Aorta (tissue), 5 donors: ENCODE measurements at places on chromosomes 6 and 20. TPM values are rescaled to one million over a fixed set of nuclear protein-coding genes. Genes with fewer than 3 reads are reported as not detected.

GRCh38 chr6:166023273-166023989 is 144.2 kb downstream of the TBXT start:
- DNase-seq: no peak

DNA sequence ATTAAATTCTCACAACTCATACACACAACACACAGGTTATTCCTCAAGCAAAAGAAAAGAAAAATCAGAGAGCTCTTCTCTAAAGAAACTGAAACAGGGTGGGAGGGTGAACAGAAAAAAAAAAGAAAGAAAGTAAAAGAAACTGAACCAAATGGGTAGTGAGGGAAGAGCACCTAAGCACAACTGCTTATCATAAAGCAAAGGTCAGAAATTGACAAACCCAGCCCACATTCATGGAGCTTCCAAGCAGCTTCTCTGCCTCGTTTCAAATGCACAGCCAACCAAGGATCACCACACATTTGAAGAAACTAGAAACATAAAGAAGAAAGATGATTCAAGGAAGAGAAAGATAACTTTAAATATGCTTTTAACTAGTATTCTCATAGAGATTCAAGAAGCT is 90.5 kb downstream of the RNGTT start:
- no peak for DNase-seq

DNA sequence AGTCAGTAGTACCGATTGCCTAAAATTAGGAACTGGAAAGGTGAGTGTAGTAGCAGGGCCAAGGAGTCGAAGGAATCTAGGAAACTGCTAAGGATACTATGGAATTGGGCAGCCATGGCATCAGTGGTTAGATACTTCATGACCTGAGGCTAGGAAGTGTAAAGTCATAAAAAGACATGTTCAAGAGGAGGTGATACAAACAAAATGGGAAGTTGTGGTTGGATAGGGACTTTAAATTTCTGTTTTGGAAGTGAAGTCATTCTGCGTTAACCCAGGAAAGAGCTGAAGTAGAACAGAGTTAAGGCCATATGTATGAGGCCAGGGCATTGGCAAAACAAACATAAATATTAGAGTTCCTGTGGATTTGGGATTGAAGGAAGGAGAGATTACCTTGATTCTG is 88.6 kb upstream of the TMEM181 start:
- DNase-seq: no peak

- no peak for DNase-seq
Observed at GRCh38 chr20:49288784-49289696, 11.2 kb upstream of the ZNFX1 start.

DNA sequence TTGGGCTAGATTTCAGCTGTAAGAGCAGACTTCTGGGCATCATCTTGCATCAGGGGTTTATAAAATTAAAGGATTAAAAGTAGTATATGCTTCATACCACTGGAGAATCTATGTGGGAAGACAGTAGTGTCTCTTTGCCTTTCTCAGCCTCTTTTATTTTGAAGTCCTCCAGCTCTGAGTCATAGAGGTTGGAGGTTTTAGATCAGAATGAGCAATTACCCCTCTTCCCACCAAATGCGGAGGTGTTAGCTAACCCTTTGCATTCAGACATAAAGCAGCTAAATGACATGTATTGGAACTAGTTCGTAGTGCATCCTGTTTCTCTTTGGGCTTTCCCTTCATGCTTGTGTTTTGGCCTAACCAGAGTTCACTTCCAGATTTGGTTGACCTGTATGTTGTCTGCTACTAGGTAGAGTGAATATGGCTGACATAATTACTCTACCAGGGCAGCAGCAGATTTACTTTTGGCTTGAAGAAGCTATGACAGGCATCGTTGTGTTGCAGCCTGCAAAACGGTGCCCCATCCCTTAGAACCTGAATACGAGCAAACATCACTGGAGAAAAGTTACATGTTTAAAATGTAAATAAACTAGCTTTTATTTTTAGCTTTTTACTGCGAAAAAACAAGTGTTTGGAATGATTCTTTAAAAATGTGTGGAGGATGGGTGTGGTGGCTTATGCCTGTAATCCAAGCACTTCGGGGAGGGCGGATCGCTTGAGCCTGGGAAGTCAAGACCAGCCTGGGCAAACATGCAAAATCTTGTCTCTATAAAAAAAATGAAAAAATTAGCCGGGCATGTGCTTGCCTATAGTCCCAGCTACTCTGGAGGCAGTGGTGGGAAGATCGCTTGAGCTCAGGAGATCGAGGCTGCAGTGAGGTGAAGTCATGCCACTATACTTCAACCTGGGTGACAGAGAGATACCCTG is 82.2 kb downstream of the MYO6 start:
- DNase-seq: no peak

DNA sequence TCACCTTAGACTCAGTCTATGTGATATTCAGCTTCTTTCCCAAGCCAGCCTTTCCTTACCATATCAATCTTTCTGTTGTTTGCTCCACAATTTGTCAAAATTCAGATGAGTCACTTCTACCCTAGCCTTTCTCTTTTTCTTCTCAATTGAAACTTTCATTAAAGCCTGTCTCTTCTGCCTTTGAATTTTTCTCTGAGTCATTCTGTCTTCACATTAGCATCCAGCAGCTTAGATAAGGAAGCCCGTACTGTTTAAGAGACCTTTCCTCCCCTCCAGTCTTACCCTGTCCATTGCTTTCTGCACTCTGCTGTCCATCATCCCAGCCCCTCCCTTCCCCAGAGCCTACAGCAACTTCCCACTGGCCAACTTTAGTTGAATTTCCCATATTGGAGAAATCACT is 34.9 kb upstream of the RALGAPA2 start:
- DNase-seq: no peak

- no peak for DNase-seq
Observed at GRCh38 chr6:81613606-81614005, 138.9 kb downstream of the TENT5A start.

MOXD1 gene
- 1.0 TPM for total RNA-seq

DNA sequence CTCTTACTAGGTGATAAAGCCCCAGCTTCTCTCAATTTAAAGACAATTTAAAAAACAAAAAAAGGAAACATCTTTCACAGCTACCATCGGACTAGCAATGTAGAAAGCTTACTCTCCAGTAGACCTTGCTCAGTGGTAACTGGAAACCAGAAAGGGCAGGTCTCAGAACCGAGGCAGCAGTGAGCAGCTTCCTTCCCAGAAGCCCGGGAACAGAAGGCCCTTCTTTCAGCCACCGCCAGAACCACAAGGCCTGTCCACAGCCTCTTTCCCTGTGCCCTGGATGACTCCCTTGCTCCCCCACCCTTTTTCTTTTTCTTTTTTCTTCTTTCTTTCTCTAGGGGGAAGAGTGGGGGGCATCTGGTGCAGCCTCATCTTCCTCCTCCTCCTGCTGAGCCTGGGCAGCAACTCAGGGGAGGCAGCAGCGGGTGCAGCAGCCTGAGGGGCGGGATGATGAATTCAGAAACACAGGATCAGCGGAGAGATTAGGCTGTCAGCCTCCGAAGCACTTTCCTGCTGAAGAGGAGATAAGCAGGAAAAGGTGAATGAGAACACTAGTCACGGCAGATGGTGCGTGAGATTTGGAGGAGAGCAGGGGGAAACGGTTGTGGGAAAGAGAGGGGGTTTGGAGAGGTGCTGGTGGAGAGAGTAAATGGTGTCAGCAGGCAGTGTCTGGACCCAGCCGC is 158.5 kb downstream of the ID4 start:
- DNase-seq: no peak

COL10A1 gene
- 0.99 TPM for total RNA-seq

NFATC2 gene
- 13.0 TPM for total RNA-seq

GRCh38 chr6:168413856-168414255 is 27.1 kb upstream of the SMOC2 start:
- no peak for DNase-seq

DNA sequence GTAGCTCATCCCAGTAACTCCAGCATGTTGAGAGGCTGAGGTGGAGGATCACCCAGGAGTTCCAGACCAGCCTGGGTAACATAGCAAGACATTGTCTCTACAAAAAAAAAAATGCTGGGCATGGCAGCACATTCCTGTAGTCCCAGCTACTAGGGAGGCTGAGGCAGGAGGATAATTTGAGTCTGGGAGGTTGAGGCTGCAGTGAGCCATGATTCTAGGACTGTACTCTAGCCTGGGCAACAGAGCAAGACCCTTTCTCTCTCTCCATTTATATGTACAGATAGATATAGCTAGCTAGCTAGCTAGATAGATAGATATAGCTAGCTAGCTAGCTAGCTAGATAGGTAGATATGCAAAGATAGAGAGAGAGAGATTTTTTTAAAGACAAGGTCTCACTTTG is 20.4 kb downstream of the ILRUN start:
- DNase-seq: no peak

GRCh38 chr20:48612335-48612734 is 215.5 kb downstream of the PREX1 start:
- no peak for DNase-seq

GRCh38 chr6:43895656-43896328 is 125.8 kb downstream of the VEGFA start:
- no peak for DNase-seq

DNA sequence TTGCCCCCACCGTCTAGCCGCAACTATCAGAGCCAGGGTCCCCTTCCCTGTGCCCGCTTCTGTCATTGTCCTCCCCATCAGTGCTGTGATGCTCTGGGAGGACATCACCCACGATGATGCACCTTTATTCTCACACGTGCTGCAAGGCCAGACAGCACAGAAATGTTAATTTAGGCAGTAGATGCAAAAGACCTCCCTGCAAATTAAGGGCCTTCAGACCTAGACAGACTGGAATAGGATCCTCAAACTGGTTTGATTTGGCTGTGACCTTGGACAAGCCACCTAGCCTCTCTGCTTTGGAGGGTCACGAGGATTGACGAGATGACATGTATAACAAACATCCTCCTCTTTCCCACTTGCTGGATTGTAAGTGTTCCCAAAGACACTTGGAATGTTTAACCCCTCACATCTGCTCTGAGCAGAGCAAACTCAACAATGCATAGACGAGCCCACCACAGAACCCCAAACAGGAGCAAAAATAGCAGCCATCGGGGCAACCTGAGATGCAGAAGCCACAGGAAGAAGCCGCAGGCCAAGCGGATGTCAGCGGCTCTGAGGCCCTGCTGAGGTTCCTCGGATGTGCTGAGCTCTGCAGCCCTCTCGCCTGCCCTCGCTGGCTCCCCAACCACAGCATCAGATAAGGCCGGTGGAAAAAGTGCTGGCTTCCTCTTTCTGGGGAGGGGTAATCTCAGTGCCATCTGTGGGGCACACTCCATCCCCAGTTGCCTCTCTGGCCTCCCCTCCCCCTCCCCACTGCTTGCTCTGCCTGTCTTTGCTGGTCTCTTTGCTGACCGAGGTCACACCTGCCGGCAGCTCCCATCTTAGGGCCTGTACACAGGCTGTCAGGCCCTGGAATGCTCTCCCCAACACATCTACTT is 35.3 kb downstream of the TOX2 start:
- DNase-seq: peak; percentile 64

TTLL9 gene
- 0.19 TPM for total RNA-seq

GRCh38 chr6:24568683-24569082 is 73.9 kb downstream of the ALDH5A1 start:
- no peak for DNase-seq

GRCh38 chr6:92292067-92292466 is 1127.3 kb downstream of the EPHA7 start:
- no peak for DNase-seq

- DNase-seq: no peak
Observed at GRCh38 chr6:29709188-29709587, 14.0 kb upstream of the HLA-F start.

DNA sequence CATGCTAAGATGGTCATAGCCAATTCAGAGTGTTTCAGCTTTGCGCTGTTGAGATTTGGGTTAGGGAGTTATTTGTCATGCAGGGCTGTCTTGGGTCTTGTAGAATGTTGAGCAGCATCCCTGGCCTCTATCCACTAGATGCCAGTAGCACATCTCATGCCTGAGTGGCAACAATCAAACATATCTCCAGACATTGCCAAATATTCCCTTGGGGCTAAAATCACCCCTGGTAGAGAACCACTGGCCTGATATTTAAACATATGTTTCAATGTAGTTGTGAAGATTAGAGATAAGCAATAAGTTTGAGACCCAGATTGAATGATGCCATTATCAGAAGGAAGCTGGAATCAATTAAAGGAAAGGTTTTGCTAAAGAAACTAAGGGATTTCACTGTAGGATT is 463.3 kb downstream of the DOK5 start:
- no peak for DNase-seq

GJA10 gene
- not detected for total RNA-seq

DNA sequence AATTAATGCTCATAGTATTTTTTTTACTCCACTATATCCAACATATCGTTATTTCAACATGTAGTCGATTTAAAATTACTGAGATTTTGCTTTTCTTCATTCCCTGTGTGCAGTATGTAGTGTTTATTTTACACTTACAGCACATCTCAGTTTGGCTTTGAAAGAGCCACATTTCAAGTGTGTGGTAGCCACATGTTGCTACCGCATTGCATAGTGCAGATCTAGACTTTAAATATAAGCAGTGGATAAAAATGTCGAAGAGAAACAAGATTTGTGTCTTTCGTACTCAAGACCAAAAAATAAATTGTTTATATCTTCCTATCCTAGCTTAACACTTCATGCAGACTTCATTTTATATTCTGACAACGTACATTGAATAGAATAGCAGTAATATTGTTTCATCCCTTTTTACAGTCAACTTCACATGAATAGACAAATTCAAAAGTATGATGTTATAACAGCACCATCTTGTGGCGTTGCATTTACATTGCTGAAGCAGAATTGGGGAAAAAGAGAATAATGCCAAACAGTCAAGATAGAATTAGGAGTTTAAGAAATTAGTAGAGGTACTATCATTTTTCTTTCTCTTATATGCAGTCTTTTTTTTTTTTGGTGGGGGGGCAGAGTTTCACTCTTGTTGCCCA is 29.9 kb downstream of the FBXO5 start:
- no peak for DNase-seq

HAO1 gene
- total RNA-seq: not detected

DNA sequence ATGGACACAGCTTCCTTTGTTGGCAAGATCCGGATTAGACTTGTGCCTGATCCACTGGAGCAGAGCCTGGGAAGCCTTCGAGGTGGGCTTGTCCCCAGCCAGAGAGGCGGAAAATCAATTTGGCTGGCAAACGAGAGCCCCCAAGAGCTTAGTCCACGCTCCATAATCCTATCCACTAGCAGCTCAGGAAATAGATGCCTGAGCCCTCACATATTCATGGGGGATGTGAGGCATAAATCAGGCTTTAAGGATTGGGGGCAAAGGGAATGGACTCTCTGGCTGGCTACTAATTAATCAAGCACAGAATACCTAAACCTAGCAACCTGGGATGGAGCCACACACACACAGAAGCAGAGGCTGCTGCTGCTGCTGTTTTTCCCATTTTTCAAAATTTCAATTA is 137.9 kb downstream of the PKHD1 start:
- no peak for DNase-seq

DNA sequence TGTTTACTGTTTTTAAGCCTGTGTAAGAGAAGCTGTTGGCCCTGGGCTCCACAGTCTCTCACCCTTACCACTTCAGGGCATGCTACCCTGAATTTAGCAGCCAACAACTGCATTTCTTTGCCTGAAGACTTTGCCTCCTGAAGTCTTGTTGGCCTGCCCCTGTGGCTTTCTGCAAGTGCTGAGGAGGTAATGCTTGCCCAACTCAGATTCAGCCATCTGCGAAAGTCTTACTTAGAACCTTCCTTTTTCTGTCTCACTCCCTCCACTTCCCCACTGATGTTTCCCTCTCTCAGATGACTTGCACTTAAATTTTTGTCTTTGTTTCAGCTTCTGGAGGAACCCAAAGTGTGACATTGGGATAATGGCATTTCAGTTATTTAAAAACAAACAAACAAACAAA is 11.8 kb upstream of the IBTK start:
- DNase-seq: no peak

HLA-DMB gene
- total RNA-seq: 20.1 TPM

GRCh38 chr6:148800536-148800935 is 53.7 kb downstream of the UST start:
- no peak for DNase-seq

GRCh38 chr6:3228046-3228671 is 706 bp upstream of the TUBB2B start:
- DNase-seq: no peak
